Testis (tissue), 5 donors: ENCODE measurements at places on chromosomes 6 and 20. TPM values are rescaled to one million over a fixed set of nuclear protein-coding genes. Genes with fewer than 3 reads are reported as not detected.

GRCh38 chr6:164152611-164153010 lies 738.1 kb downstream of the QKI start:
- no peak overlapping the region for H3K4me3 ChIP-seq
- DNase-seq = no peak
- H3K27ac ChIP-seq = no peak overlapping the region
- no peaks in the 10 kb centered on the region for H3K36me3 ChIP-seq

Gene PSORS1C2
- not detected for polyA plus RNA-seq

Gene ECT2L
- polyA plus RNA-seq = 1.6 TPM

- H3K4me3 ChIP-seq = no peak overlapping the region
- no peaks in the 10 kb centered on the region for H3K27me3 ChIP-seq
- H3K4me1 ChIP-seq = no peaks in the 10 kb centered on the region
- no peak overlapping the region for H3K27ac ChIP-seq
- H3K36me3 ChIP-seq = no peaks in the 10 kb centered on the region
These were observed 170.7 kb downstream of the TAF4 start for GRCh38 chr20:61895016-61895415.

DNA sequence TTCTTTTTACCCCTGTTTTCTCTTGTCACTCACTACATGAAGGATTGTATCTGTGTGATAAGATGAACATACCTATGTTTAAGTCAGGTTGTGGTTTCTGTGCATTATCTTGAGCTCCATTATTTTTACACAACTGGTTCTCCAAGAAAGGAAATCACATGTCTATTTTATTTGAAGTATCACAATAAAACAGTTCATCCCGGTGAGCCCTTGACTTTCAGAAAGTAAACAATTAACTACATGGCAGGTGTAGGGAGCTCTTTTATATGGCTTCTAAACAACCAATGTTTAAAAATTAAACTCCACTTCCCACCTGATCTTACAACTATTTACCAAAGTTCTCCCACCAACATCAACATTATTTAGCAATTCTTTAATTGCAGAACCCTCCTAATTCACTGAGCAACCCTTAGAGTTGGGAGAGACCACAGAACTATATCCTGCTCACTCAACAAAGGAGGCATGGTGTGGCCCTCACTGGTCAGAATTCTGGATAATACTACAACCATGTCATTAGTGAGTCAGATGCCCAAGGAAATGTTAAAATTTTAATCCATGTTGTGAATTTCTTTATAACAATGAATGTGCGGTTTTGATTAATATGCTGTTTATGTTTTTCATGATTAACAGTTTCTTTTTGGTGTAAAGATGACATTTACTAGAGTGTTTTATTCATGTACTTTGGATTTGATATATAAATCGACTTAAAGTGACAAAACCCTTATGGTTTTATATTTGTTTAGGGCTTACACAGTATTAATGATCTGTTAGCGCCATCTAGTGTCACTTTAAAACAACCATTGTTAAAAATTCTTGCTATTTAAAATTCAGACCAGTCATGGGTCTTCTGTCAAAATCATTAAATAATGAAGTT lies 50.0 kb upstream of the SCGN start:
- no peak for DNase-seq
- H3K36me3 ChIP-seq = no peaks in the 10 kb centered on the region
- no peaks in the 10 kb centered on the region for H3K27me3 ChIP-seq
- H3K4me1 ChIP-seq = no peaks in the 10 kb centered on the region

GRCh38 chr20:354298-354977 lies 7.5 kb downstream of the NRSN2 start:
- no peak overlapping the region for H3K27ac ChIP-seq
- H3K4me3 ChIP-seq = no peak overlapping the region
- peak; percentile 76 for DNase-seq
- H3K27me3 ChIP-seq = no peaks in the 10 kb centered on the region

DNA sequence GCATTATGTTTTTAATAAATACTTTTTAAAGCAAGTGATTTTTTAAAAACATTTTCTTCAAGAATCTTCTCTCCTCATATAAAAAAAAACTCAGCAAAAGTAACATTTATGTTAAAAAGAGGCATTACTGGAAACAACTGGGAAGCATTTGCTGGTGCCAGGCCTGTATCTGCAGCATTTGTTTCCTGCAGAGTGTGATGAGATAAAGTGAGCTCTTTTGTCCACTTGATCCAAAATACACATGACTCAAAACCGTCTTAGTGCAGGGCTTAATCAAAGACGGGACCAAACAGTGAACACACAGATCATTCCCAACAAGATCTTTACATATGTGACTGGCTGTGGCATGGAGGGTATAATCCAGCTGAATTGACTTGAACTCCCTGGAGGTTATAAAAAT lies 28.3 kb upstream of the RIPPLY2 start:
- no peaks in the 10 kb centered on the region for H3K36me3 ChIP-seq
- DNase-seq = no peak
- no peaks in the 10 kb centered on the region for H3K27me3 ChIP-seq
- no peak overlapping the region for H3K4me3 ChIP-seq

DNA sequence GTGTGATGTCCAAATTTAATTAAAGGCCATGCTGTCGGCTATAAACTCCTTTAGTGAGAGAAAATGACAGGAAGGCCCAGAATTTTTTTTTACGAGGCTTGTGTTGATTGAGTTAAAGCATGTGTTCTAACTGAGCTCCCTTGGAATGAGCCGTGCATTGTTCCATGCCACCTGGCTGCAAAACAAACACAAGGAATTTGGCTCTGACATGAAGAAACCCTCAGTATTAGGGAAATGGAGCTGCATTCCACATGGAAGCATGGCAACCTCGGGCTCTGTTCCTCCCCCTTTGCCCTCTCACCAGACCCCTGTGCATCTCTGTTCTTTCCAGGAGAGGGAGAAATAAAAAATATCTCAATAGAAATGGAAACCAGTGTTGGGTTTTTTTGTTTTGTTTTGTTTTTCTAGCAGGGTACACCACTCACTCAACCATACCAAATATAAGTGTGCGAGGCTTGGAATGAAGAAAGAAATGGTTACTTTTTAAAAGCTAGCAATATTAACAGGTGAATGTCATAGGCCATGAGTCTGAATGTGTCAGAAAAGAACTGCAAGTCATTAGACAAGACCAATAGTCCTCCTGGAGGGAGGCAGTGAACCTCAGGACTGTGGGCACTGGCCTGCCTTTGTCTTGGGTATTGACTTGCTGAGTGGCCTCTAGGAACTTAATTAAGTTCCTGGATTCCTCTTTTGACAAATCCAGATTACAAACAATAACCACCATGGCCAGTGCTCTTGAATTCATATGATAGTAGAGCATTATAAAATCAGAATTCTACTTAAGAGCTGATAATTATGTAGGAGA lies 935.1 kb downstream of the KIF16B start:
- H3K27me3 ChIP-seq = no peaks in the 10 kb centered on the region
- no peaks in the 10 kb centered on the region for H3K4me1 ChIP-seq
- no peak overlapping the region for H3K27ac ChIP-seq

GRCh38 chr6:113306552-113307145 lies 550.5 kb upstream of the MARCKS start:
- H3K36me3 ChIP-seq = no peaks in the 10 kb centered on the region
- no peak overlapping the region for H3K27ac ChIP-seq
- peak; percentile 79 for DNase-seq
- H3K4me3 ChIP-seq = no peak overlapping the region

Gene SLC4A11
- polyA plus RNA-seq = 10.7 TPM
